ENCODE measurements at places on chromosomes 1 and 21.

- no peak for DNase-seq
Observed at GRCh38 chr1:166902279-166902678, 26.2 kb upstream of the TADA1 start.

- DNase-seq = no peak
Observed at GRCh38 chr1:218683242-218683641, 338.1 kb downstream of the TGFB2 start.

- no peak for DNase-seq
Observed at GRCh38 chr1:11388617-11389016, 90.3 kb upstream of the DISP3 start.

GRCh38 chr1:202230061-202230938, 36.7 kb downstream of the LGR6 start:
- DNase-seq = no peak

GRCh38 chr1:184504040-184504954, 117.5 kb downstream of the C1orf21 start:
- no peak for DNase-seq

GRCh38 chr1:233885196-233885920, 19.1 kb upstream of the SLC35F3 start:
- DNase-seq = no peak

GRCh38 chr1:16078925-16079656, 5.6 kb upstream of the FAM131C start:
- DNase-seq = peak; percentile 67

GRCh38 chr1:19003371-19004290, 47.2 kb upstream of the IFFO2 start:
- no peak for DNase-seq

DNA sequence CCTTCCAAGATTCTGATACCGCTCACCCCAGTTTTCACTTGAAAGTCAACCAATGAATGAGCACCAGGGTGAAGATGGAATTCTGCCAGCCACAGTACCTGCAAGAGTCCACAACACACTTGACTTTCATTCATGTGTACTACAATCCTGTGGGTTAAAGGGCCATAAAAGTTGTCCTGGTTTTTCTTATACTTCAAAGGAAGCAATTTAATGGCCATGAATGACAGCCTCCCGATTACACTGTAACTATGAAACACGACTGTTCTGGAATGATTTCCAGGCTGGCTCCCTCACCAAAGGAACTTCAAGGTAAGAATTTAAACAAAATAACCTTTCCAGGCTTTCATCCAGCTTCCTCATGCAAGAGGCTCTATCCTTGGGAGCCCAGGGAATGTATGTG, 502.8 kb downstream of the SMYD3 start:
- DNase-seq = no peak

DNA sequence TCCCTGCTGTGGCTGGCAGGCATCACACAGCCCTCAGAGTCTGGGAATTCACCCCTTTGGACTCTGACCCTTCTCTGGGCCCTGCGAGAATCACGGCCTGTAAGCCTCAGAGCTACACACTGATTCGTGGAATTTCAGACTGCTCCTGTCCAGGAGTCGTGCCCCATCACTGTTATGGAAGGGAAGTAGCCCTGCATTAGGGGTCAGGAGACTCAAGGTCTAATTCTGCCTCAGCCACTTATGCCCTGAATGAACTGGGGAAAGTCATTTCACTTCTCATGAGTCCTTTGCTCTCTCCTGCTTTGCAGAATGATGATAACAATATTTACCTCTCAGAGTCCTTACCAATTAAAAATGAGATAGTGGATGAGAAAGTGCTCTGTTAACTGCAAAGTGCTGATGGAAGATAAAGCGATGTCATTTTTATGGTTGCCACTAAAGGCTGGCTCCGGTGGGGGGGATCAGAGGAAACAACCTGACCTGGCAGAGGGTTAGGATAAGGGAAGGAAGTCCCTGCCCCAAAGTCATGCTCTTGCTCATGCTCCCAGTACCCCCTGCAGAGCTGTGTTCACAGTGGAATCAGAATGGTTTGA, 148.6 kb upstream of the CD34 start:
- DNase-seq = peak; percentile 88

DNA sequence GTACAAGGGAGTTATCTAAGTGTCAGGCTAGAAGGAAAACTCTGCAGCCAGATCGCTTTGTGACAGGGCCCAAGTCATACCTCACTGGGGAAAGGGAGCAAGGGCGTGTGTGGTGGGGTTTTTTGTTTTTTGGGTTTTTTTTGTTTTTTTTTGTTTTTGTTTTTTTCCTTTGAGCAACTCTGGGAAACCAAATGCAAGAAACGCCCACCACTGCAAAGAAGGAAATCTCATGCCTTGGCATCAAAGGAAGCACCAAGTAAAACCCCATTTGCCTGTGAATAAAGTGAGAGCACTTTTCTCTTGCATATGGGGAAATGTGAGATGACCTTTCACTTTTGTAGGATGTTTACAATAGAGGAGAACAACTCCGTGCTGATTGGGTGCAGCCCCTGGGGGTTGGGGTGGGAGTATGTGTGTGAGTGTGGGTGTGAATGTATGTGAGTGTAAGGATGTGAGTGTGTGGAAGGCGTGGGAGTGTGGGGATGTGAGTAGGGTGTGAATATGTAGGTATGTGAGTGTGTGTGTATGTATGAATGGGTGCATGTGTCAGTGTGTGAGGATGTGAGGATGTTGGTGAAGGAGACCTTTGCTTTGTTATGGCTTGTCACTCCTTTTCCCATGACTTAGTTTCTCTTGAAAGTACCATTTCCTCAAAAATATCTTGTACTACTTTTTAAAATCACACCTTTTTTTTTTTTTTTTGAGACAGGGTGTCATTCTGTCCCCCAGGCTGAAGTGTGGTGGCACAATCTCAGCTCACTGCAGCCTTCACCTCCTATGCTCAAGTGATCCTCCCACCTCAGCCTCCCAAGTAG, 34.6 kb downstream of the IL12RB2 start:
- no peak for DNase-seq

DNA sequence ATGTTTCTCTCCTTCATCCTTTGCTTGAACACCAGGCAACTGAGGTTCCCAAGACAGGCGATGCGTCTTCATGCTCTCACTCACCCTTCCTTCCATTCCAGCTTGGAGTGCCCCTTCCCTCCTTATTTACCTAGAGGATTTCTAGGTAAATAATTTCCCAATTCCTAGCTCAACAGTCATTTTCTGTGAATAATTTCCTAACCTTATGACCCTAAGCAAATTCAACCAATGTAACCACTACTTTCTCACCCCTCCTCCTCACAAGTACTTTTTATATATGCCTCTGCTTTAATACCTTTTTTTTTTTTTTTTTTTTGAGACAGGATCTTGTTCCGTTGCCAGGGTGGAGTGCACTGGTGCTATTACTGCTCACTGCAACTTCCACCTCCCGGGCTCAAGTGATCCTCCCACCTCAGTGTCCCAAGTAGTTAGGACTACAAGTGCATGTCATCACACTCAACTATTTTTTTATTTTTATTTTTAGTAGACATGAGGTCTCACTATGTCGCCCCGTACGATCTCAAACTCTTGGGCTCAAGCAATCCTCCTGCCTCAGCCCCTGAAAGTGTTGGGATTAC, 86.7 kb downstream of the USP24 start:
- no peak for DNase-seq

DNA sequence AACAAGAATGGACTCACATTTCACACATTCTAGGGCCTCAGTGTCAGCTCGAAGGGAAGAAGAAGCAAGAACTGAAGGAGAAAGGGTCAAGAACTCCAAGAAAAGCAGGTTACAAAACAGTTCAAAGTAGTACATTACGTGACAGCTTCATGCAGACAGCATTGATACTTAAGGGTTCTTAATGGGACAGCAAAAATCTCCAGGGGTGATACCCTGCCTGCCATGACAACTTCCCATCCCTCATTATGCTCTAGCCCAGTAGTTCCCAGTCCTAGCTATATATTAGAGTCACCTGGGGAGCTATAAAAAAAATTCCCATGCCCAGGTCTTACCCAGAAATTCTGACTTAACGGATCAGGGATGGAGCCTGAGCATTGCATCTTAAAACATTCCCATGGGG, 51.2 kb upstream of the PROX1 start:
- DNase-seq = no peak

- DNase-seq = no peak
Observed at GRCh38 chr1:22239378-22239777, 96.5 kb upstream of the WNT4 start.

GRCh38 chr21:43006874-43007208, 32.5 kb downstream of the PKNOX1 start:
- no peak for DNase-seq

DNA sequence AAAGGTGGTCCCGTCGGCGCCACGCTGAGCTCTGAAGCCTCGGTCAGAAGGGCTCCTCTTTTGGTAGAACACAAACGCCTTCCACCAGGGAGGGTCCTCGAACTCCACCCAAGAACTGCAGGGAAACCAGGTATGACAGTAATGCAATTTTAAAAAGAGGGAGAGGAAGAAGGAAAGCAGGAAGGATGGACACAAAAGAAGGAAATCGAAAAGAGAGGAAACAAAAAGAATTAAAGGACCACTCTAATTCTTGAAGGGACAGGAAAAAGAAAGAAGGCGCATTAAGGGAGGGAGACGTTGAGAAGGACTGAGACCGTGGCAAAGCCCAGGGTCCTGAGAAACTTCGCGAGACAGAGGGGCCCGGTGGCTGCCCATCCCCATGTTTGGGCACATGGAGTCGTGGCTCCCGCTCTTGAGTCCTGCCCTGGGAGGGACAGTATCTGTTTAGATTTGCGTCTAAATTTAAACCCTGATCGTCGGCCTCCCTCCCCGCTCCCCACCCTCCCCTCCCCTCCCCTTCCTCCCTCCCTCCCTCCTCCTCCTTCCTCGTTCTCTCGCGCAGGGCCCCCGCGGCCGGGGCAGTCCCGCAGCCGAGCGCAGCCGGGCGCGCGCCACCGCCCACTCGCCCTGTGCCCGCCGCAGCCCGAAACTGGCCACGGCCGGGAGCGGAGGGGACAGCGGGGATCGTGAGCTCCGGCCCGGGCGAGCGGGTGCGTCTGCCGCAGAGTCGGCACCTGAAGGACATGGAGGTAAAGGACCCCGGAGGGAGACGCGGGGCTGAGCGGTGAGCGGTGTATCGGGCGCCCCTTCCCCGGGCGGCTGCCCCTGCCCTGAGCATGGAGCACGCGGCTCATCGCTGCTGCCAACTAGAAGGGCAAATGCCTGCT, at the start of gene RCSD1:
Gene RCSD1 (plus strand): TSS at position 552 of the 887 bp plus-strand sequence. CDS start 192 bp downstream, at position 744.
- DNase-seq = no peak

GRCh38 chr1:163770265-163770664, 448.5 kb downstream of the NUF2 start:
- DNase-seq = no peak

DNA sequence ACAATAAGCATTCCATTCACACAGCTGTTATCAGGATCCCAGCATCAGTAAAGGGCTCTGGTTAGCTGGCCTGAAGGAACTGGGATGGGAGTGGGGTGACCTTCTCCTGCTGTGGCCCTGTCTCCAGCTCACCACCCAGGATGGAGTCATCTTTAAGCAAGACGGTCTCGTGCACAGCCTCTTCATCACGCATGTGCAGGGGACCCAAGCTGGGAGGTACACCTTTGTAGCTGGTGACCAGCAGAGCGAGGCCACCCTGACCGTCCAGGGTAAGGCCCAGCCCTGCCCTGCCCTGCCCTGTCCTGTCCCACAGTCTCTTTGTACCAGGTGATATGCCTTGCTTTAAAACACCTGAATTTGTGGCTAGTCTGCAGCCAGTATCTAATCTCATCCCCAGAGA, 24.3 kb downstream of the IGFN1 start:
- no peak for DNase-seq

DNA sequence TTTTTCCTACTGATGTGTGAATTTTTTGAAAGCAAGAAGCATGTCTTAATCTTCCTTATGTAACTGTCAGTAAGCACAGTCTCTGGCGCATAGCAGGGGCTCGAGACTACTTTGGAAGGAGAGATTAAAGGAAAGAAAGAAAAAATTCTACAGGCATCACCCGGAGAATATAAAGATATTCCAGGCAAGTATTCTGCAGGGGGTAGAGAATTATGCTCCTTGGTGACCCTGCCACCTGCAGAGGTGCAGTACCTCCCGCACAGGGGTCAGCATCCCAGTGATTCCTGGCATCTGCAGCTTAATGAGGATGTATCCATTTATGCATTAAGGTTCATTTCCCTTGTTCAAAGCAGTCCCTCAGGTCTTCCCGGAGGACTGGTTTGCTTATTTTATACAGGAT, 87.6 kb upstream of the WLS start:
- no peak for DNase-seq

- no peak for DNase-seq
Observed at GRCh38 chr1:164524810-164525209, 34.2 kb upstream of the PBX1 start.

- no peak for DNase-seq
Observed at GRCh38 chr1:19980314-19980713, 896 bp upstream of the PLA2G2A start.

- DNase-seq = peak; percentile 82
Observed at GRCh38 chr1:60069691-60070090, 3.9 kb downstream of the C1orf87 start.

GRCh38 chr1:205226868-205227583, 720 bp upstream of the TMCC2 start:
- DNase-seq = no peak

- no peak for DNase-seq
Observed at GRCh38 chr1:223653431-223653830, 12.1 kb downstream of the CAPN8 start.

GRCh38 chr1:115649964-115650363, 8.2 kb downstream of the VANGL1 start:
- DNase-seq = no peak

GRCh38 chr1:221337106-221337505, 404.8 kb downstream of the DUSP10 start:
- no peak for DNase-seq

GRCh38 chr1:53330819-53331218, 2.9 kb upstream of the LRP8 start:
- DNase-seq = no peak

GRCh38 chr21:42379426-42380215, 13.3 kb upstream of the TFF1 start:
- DNase-seq = no peak

DNA sequence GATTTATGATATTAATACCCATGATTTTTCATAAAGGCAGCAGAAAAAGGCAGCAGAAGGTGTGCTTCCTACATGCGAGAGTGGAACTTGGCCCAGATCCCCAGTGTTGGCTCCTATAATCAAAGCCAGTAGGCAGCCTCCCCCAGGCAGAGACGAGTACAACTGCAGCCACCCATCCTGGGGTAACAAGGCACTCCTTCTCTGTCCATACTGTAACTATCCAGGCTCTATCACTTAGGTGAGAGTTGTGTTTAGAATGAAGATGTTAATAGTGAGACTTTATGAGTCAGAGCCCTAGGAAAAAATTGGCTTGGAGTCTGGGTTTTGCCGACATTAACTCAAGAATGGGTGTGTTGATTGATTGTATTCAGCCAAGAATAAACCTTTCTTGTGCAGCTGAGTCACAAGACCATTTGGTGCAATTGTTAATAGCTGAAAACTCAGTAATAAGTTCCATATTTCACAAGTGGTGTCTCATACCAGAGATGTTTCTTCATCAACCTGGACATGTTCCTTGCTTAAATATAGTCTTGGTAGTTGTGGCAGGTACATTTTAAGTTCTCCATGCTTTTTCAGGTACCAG, 322.3 kb downstream of the DUSP10 start:
- DNase-seq = no peak
